ENCODE measurements at places on chromosomes 12 and 14.

- no peak for DNase-seq
Observed at GRCh38 chr12:124509676-124510300, 57.6 kb downstream of the NCOR2 start.

DNA sequence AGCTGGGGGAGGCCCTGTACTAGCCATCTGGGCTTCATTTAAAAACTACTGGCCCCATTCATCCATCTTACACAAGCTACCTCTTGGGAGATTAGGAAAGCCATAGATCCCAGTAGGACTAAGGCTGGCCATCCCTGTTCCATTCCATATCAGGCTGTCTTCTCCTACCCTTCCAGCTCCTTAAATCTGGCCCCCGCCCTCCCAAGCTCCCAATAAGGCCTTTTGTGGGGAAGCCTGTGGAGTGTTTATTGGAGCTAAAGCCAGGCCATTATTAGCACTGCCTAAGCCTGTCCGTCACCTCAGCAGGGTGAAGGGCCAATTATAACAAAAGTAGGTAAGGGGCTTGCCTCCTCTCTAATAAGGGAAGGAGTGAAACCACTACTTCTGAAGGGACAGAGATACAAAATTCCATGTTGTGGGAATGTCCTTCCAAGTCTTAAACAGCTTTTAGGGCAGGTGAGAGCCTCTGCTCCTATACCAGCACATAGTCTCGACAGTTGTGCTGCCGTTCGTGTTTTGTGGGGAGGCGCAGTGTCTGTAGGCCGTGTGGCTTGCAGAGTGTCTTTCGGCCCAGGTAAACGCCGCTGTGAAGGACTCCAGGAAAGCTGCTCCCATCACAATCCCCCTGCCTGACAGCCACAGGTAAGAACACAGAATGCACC is 3.7 kb downstream of the MYL6 start:
- no peak for DNase-seq

DNA sequence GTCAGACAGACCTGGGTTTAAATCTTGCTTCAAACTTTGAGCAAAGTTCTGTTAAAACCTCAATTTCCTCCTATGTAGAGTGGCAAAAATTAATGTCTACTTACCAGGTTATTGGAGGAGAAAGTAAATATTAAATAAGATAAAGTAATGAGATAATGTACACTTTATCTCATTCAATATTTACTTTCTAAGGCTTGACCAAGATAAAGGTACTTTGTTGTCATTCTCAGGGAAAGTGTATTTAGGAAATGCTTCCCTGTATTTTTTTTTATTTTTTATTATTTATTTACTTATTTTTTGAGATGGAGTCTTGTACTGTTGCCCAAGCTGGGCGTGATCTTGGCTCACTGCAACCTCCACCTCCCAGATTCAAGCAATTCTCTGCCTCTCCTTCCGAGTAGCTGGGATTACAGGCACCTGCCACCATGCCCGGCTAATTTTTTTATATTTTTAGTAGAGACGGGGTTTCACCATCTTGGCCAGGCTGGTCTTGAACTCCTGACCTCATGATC is 4.7 kb downstream of the FAM161B start:
- no peak for DNase-seq

DNA sequence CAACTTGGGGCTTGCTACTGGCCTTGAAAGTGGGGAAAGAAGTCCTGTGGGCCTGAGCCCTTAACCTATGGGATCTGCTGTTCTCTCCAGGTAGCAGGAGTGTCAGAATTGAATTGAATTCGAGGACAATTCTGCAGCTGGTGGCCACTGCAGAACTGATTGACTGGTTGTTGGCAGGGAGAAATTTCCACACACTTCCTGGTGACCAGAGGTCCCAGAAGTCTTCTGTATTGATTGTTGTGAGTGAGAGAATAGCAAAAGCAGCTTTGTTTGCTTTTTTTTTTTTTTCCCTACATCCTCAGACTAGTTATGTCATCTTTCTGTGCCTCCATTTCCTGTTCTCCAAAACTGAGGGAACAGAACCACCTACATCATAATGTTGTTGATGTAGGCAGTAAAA is 64.1 kb downstream of the PRICKLE1 start:
- DNase-seq = no peak

DNA sequence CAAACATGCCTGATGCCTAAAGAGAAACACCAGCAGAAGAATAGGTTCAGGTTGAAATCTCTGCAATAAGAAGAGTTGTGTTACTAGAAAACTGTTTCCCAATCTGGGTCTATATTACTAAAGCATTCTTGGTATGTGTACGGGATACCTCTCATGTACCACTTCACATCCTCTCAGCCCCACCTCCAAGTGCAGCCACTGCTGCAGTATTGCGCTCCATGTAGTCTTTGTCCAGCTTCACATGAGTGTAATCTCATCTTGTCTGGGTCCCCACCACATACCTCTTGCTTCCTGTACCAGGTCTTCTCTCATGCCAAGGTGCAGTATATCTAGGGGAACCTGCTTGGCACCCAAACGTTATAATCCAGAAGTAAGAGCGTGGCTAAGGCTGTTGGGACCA is 187.5 kb upstream of the EEA1 start:
- DNase-seq = no peak

- no peak for DNase-seq
Observed at GRCh38 chr12:50840809-50841487, 1.8 kb upstream of the TMPRSS12 start.

DNA sequence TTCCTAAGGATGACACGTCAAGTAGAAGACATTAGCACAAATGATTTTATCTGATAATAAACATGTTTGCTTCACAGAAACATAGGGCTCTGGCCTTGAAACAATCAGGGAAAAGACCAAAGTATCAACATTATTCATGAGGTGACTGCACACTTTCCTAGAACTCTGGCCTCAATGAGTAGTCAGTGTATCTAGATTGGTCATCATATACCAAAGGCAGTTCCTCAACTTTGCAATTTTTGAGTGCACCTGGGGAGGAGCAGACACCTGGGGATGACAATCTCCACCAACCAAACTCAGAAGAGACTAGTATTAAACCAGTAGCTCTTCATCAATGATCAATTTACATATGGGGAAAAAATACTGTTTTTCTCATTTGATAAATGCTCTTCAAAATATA is 4.5 kb downstream of the EDDM3A start:
- DNase-seq = no peak

GRCh38 chr14:49769171-49769570 is 1.2 kb downstream of the KLHDC2 start:
- no peak for DNase-seq

DNA sequence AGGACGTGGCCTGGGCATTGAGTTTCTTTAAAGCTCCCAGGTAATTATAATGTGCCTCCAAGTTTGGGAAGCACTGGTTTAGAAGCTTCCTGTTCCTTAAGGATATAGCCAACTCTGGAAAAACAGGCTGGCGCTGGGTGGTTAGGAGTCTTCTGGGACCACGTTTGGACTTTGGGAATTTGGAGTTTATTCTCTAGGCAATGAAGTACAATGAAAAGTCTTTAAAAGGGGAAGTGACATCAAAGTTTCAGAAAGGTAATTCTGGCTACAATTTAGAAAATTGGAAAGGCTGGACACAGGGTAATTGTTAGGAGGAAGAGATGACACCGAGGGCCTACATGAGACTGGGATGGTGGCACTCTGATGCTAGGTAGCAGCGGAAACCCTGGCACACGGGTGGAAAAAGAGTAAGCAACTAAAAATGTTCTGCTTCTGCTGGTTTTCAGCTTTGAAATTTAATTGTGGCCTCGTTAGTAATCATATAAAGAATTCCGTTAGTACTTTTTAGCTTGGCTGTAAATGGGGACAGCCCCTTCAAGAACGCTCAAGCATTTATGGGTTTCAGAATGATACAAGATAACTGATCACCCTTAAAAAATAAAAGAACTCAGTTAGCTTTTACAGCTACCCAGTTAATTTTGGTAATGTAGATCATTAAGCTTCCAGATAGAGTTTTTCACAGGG is 12.7 kb upstream of the DCP1B start:
- no peak for DNase-seq

DNA sequence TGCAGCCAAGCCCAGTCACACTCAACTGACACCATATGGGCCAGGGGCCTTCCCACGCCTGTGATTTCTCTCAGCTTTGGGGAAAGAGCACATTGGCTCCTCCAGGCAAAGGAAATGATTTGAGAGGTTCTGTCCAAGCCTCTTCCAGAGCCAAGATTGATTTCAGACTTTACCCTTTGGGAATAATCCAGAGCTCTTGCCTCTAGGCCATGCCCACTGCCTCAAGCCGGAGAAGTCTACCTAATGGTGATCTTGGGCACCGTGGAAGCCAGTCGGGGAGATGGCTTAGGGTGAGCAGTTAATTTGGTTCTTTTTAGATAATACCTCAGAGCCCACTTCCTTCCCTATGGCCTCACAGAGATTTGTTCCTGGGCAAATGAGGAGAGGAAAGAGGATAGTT is 45.0 kb upstream of the NUAK1 start:
- no peak for DNase-seq

DNA sequence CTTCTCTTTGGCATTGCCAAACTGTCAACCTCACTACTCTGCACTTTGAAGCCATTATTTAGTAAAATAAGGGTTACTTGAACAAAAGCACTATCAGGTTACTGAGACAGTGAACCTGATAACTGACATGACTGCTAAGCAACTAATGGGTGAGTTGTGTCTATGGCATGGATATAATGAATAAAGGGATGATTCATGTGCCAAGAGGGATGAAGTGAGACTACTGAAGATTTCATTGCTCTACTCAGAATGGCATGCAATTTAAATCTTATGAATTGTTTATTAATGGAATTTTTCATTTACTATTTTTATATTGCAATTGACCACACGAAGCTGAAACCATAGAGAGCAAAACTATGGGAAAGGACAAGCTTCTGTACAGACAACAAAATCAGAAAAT is 74.4 kb downstream of the CEP128 start:
- no peak for DNase-seq

GRCh38 chr14:39228509-39229221 is 5.0 kb upstream of the MIA2 start:
- DNase-seq = no peak

- no peak for DNase-seq
Observed at GRCh38 chr14:62759796-62760195, 285.5 kb downstream of the KCNH5 start.

DNA sequence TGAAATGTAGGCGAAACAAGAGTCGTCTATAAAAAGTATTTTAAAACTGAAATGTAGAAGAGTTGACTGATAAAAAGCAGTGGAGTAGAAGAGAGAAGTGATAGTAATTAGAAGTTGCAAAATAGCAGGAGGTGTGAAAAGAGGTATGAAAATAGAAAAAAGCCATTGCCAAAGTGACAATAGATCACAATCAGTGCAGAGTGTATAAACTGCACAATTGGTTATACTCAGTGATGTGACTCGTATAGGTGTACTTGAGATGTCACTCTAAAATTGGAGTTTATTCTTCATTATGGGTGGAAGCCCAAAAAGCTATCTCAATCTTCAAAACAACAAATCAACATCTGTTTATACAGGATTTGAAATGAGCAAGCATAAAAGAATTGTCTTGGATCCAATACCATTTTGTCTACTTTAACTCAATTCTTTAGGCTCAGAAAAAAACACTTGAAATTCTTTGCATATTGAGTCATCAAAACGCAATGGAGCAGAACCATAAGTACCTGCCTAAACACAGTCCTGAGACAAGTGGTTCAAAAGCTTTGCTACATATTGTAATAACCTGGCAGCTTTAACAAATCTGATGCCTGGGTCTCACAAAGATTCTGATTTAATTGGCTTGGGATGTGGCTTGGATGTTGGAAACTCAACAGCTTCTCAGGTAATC is 8.8 kb downstream of the IKBIP start:
- peak; percentile 49 for DNase-seq

GRCh38 chr12:124856132-124856841 is 7.4 kb downstream of the SCARB1 start:
- no peak for DNase-seq

DNA sequence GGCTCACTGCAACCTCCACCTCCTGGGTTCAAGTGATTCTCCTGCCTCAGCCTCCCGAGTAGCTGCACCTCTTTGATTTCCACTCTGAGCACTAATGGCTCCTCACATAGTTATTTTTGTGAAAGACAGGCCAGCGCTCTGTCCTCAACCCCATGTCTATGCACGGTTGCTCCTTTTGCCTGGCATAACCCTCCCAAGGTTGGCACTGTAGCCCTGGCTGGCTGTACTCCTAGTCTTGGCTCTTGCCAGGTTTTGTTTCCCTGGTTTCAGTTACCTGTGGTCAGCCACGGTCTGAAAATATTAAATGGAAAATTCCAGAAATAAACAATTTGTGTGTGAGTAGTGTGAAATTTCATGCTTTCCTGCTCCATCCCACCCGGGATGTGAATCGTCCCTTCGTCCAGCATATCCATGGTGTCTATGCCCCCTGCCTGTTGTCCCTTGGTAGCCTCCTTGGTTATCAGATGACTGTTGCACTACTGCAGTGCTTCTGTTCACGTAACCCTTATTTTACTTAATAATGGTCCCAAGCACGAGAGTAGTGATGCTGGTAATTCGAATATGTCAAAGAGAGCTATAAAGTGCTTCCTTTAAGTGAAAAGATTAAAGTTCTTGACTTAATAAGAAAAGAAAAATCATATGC is 12.3 kb upstream of the DCD start:
- no peak for DNase-seq

Measured in GM20000 (cell line).